ENCODE measurements at places on chromosomes 16 and 17. TPM values are rescaled to one million over a fixed set of nuclear protein-coding genes. Genes with fewer than 3 reads are reported as not detected.

- DNase-seq: no peak
These were observed 30.0 kb downstream of the WSCD1 start for GRCh38 chr17:6100146-6100545.

Gene NPIPB8
- total RNA-seq: 1.1 TPM

- DNase-seq: no peak
These were observed 698 bp downstream of the ACBD4 start for GRCh38 chr17:45135978-45136791.

DNA sequence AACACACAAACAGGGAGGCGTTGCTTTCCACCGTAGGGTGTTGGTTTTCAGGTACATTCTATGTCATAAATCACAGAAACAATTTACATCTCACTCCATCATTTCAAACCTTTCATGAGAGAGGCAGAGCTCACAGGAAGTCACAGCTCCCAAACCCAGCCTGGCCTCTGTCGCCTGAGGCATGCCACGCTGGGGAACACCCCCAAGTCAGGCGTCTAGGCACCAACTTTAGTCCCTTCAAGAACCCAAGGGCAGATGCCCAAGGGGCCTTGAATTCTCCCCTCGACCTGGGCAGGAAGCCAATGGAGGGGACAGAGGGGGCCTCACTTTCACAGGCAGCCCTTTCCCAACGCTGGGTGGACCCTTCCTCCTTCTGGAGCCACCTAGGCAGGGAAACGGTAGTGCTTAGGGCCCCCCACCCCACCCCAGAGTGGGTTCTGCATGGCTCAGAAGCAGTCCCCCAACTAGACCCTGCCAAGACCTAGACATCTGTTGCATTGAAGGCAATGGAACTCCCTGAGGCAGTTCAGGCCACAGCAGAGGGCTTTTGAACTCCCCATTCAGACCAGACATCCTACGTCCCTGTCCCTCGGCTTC, 10.6 kb downstream of the TBX4 start:
- no peak for DNase-seq

- no peak for DNase-seq
These were observed 10.7 kb upstream of the GSDMA start for GRCh38 chr17:39951924-39952679.

Gene TEX14
- total RNA-seq: 0.29 TPM

Gene UBALD1
- total RNA-seq: 28.2 TPM

DNA sequence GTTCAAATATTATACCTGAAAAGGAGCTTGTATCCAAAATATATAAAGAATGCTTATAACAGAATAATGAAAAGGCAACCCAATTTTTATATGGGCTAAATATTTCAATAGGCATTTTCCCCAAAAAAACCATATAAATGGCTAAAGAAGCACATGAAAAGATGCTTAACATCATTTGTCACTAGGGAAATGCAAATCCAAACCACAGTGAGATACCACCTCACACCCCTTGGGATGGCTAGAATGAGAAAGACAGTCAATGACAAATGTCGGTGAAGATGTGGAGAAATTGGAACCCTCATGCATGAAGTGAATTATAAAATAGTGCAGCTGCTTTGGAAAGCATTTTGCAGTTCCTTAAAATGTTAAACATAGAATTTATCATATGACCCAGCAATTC, 3.1 kb downstream of the TNFRSF13B start:
- DNase-seq: no peak

DNA sequence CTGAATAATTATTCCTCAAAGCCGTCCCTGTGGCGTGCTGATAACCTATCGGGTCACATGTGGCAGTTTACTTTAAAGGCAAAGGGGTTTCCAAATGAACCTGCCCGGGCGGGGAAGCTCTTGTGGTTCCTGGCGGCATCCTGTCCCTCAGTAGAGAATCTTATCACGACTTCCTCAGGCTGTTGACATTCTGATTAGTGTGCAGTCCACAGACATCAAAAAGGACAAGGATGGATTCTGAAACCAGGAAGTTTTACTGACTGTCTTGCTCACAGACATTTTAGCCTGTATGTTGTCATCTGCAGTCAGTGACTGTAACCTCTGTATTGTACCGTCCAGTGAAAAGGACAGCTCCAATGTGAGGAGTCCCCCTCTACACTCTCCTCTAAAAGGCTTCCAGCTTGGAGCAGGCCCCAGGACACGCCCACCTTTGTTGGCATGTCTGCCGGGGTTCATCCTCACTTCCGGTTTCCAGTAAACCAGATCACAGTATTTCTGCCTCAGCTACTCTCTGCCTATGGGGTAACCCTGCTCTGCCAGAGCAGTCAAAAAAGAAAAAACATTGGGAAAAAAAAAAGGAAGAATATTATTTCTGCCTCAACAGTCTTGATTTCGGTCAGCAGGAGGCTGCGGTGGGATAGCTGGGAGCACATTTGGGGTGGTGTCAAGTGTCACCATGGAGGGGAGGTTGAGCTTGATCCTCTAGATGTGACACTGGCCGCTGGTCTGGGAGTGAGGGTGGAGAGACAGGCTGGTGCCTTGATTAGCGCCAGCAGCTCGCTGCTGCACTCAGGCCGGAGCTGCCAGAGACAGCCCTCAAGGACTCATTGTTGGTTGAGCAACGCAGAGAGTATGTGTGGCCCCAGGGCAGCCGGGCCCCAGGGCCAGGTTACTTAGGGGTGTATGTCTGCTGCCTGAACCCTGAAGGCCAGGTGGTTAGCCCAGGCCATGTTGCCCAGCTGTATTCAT, 89.0 kb upstream of the DNAH17 start:
- DNase-seq: peak; percentile 10

Measured in PC-3 (cell line).